ENCODE measurements at places on chromosomes 16 and 17.

DNA sequence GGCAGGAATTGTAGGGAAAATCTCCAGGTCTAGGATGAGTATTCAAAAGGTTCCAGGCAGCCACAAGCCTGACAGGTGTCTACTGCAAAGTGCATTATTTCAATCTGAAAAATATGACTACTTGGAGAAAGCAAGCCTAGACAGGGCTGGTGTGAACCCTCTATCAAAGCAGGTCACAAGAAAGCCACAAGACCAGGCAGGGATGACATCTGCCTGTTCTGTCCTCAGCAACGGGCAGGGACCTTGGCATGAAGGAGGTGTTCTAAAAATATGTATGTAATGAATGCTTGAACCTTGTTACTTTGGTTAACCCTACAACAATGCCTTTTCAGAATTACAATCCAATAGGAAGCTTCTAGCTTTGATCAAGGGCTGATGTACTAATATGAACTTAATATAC, 1.2 kb upstream of the COX6A2 start:
- no peak for DNase-seq

GRCh38 chr16:31200821-31201568, 1.6 kb downstream of the PYCARD start:
- DNase-seq, result no peak

GRCh38 chr17:73304971-73305812, 6.6 kb downstream of the CDC42EP4 start:
- no peak for DNase-seq

- no peak for DNase-seq
Observed at GRCh38 chr17:64297467-64298088, 34.5 kb upstream of the TEX2 start.

- no peak for DNase-seq
Observed at GRCh38 chr16:86215979-86216585, 294.2 kb upstream of the FOXF1 start.

GRCh38 chr16:77989846-77990245, 32.5 kb upstream of the CLEC3A start:
- no peak for DNase-seq

- DNase-seq, result no peak
Observed at GRCh38 chr16:22684574-22685458, 129.1 kb upstream of the HS3ST2 start.

DNA sequence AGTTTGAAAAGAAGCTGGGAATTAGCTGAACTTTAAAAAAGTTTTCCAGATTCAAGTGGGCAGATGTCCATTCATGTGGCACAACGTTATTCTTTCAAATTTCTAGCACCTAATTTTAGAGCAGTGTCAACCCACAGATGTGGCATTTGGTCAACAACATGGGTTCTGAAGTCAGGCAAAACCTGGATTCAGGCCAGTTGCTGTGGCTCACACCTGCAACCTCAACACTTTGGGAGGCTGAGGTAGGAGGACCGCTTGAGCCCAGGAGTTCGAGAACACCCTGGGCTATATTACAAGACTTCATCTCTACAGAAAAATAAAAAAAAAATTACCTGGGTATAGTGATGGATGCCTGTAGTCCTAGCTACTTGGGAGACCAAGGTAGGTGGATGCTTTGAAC, 380.2 kb upstream of the SALL1 start:
- no peak for DNase-seq

GRCh38 chr17:50903604-50904517, 37.7 kb upstream of the TOB1 start:
- no peak for DNase-seq

DNA sequence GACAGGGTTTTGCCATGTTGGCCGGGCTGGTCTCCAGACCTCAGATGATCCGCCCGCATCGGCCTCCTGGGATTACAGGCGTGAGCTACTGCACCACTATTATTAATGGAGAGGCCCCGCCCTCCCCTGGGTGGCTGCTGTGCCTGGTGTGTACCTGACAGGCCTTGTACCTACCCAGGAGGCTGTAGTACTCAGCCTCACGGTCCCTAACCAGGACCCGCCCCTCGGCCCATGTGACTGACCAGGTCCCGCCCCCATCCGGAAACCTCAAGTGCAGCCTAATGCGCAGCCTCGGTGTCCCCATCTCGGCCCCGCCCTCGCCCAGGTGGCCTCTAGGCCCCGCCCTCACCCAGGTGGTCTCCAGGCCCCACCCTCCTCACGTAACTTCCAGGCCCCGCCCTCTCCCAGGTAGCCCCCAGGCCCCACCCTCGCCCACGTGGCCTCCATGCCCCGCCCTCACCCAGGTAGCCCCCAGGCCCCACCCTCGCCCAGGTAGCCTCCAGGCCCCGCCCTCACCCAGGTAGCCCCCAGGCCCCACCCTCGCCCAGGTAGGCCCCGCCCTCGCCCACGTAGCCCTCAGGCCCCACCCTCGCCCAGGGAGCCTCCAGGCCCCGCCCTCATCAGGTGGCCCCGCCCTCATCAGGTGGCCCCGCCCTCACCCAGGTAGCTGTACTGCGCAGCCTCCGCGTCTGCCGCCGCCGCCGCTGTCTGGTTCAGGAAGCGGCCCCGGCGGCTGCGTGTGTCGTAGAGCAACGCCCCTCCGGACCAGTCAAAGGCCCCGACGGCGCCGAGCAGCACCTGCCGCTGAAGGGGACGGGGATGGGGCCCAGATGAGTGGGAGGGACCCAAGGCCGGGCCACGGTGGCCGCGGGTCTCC, 31.0 kb downstream of the HASPIN start:
- no peak for DNase-seq

- no peak for DNase-seq
Observed at GRCh38 chr17:1481736-1482135, 10.8 kb downstream of the MYO1C start.

- no peak for DNase-seq
Observed at GRCh38 chr16:1545044-1546040, 11.9 kb downstream of the TMEM204 start.

DNA sequence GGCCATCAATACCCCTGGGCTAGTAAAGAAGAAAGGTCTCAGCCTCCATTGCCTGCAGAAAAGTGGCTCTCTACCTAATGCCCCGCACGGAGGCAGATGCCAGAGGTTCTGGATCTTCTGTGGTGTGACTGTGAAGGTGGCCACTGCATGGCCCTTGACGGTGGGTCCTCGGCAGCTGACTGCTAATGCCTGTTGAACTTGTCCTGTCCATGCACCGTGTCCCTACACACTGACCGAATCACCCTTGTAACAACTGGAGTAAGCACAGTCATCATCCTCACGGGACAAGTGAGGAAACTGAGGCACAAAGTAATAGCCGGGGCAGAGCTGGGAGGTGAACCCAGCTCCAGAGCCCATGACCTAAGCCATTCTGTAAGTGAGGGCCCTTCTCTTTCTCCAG, 48.8 kb downstream of the MYH11 start:
- no peak for DNase-seq

DNA sequence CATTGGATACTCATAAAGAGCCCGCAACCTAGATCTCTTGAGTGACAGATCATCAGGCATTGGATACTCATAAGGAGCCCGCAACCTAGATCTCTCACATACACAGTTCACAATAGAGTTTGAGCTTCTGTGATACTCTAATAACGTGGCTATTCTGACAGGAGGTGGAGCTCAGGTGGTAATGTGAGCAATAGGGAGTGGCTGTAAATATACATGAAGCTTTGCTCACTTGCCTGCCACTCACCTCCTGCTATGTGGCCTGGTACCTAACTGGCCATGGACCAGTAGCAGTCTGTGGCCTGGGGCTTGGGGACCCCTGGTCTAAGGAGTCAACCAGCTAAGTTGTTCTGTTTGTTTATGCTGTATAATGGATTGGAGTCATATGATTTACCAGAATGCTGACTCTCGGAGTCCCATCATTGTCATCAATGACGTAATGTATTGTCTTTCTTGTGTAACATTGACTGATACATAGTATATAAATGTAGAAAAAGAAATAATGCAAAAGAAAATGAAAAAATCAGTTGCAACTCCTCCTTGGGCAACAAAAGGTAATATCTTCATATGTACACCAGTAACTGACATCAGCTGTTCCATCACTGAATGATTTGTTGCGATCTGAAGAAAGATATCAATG, 17.5 kb downstream of the ABCA9 start:
- DNase-seq, result no peak

DNA sequence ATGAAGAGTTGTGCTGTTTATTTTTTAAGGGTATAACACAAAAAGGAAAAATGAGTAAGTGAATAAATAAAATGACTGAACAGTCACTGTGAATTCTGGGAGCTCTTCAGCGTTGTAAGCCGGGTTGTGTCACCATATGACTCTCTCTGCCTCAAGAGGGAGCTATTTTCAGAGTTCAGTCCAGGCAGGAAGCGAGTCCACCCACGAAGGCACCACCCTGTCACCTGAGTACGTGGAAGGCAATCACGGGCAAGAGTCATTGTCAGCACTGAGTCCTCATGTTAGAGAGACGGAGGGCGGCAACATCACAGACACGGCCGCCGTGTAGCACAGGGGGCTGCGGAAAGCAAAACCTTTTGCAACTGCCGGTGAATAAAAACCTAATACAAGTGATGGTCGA, 227.6 kb downstream of the UTP18 start:
- no peak for DNase-seq

- no peak for DNase-seq
Observed at GRCh38 chr16:27686926-27687325, 137.0 kb downstream of the KATNIP start.

GRCh38 chr17:3575511-3575910, 17.9 kb upstream of the TRPV3 start:
- no peak for DNase-seq

Measured in head of caudate nucleus (tissue), 42 donors.